AG09319 (cell line): ENCODE measurements at places on chromosomes 3 and 15.

DNA sequence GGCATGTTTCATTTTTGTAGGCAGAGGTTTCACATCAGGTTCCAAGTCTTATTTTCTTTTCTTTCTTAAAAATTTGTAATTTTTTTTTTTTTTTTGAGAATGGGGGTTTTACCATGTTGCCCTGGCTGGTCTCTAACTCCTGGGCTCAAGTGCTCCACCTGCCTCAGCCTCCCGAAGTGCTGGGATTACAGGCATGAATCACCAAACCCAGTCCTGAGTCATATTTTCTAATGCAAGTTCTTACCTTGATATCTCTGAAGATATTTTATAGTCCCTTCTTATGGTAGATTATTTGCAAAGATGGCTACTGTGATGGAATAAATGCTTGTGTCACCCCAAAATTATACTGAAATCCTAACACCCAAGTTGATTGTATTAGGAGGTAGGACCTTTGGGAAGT is 63.8 kb downstream of the SLC9A9 start:
- DNase-seq, result no peak

DNA sequence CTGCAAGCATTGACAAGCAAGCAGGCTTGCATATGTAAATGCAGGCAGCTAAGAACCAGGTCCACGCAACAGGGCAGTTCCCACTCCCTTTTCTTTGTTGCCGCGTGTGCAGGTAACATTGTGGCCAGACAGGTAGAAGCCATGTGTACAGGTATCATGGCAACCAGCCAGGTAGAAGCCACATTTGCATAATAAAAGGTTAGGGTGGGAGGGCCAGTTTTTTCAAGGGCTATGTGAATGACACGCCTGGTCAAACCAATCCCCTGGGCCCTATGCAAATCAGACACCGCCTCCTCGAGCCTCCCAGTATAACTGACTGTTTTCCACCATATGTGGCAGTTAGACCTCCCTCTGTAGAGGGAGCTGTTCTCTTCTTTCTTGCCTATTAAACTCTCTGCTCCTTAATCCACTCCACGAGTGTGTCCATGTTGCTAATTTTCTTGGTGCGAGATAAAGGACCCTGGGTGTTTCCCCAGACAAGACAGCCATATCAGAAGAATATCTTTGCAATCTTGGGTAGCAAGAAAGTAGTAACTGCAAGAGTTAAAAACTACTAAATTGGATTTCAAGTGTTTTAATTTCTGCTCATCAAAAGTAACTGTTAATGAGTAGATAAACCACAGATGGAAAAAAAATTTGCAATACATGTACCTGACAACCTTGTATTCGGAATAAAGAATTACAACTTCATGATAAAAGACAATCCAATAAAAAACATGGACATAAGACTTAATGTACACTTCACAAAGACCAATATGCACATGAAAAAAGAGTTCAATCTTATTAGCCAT is 21.8 kb downstream of the PCOLCE2 start:
- no peak for DNase-seq

DNA sequence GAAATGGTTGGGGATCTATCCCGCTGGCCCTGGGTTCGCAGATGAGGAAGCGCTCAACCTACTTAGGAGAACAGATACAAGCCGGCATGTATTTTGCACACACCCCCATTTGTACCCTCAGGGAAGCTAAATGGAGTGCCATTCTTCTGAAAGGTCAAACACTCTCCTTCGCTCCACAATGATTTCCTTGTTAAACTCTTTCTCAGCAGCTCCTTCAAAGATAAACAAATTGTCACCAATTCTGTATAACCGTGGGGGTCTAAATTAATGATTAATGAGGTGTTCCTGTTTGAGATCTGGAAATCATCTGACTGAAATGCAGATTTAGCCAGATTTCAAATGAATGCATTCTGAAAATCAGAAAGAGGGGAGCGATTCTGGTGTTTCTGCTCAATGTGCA is 124.0 kb downstream of the MEGF11 start:
- no peak for DNase-seq

GRCh38 chr3:107425033-107425432 is 47.8 kb downstream of the CCDC54 start:
- DNase-seq, result no peak

- peak; percentile 39 for DNase-seq
Measured at GRCh38 chr3:59502806-59503205, 453.0 kb upstream of the CFAP20DC start.

GRCh38 chr15:99442252-99442897 is 123.4 kb upstream of the MEF2A start:
- DNase-seq, result peak; percentile 78

DNA sequence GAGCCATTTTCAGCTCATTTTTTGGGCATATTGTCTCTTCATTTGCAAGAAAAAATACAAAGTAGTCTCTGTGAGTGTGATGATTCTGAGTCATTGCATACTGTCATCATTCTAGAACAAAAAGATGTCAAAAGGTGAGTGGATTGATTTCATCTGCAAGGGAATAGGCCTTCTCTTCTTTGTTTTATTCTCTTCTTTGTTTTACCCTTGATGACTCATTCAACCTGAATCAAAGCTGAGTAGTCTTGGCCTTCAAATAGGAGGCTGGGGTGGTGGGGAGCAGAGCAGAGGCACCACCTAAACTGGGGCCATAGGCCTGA is 25.4 kb downstream of the CYP19A1 start:
- DNase-seq, result no peak

- no peak for DNase-seq
Measured at GRCh38 chr3:46442576-46443530, 21.9 kb downstream of the LTF start.

DNA sequence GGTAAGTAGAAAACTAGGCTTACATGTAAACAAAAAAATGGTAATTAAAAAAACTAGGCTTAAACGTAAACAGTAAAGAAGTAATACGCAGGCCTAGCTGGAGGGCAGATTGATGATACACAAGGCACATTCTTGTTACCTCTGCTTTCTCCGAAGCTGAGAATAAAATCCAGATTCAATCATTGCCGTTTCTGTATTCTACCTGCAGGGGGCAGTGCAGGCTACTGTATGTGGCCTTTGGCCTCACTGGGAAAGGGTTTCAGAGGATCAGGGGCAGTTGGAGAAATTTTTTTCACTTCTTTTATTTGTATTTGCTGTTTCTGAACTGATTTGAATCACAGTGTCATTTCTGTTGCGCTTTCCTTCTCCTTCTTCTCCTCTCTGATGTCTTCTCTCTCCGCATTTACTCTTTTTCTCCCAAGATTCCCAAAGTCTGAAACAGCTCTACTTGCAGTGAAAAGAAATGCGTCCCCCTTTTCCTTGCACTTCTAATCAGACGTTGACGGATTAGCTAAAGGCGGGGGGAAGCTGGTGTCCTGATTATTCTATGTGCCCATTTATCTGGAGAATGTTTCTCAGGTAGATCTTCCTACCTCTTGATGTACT is 67.1 kb upstream of the MCTP2 start:
- DNase-seq, result no peak

GRCh38 chr3:47752716-47753115 is 29.0 kb downstream of the SMARCC1 start:
- no peak for DNase-seq

- no peak for DNase-seq
Measured at GRCh38 chr15:96064351-96064756, 266.1 kb upstream of the NR2F2 start.

DNA sequence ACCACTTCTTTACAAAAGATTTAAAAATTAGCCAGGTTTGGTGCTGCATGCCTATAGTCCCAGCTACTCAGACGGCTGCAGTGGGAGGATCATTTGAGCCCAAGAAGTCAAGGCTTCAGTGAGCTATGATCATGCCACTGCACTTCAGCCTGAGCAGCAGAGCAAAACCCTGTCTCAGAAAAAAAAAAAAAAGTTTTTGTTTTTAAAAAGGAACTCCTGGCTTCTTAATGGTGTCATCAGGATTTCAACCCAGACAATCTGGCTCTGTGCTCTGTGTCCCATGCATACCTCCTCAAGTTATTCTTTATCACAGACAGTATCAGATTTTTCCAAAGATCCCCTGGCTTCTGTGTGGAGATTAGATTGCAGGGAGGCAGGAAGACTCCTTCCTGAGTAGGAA is 64.2 kb upstream of the IL12A start:
- DNase-seq, result no peak

- no peak for DNase-seq
Measured at GRCh38 chr15:52082197-52083036, 30.2 kb downstream of the BCL2L10 start.

DNA sequence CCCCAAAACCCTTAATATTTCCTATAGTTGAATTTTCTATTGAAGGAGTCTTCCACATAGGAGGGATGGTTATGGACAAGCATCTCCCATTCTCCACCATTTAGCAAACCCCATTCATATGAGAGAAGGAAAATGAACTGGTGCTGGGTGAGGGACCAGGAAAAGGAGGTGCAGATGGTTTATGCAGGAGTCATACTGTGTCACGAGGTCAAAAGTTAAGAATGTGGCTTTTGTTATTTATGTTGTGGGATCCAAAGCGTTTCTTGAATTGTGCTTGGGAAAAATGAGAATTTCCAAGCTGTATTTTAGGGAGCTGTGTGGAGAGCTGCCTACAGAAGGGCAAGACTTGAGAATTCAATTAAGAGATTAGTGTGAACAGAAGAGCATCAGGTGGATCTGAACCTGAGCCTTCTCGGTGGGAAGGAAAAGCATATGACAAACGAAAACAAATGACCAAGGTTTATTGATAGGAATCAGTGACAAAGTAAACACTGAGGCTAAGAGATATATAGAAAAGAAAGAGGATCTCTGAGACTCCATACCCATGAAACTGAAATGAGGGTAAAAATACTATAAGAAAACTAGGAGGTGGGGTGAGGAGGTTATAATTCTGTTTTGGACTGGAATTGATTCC is 473.3 kb upstream of the NR2F2 start:
- no peak for DNase-seq

DNA sequence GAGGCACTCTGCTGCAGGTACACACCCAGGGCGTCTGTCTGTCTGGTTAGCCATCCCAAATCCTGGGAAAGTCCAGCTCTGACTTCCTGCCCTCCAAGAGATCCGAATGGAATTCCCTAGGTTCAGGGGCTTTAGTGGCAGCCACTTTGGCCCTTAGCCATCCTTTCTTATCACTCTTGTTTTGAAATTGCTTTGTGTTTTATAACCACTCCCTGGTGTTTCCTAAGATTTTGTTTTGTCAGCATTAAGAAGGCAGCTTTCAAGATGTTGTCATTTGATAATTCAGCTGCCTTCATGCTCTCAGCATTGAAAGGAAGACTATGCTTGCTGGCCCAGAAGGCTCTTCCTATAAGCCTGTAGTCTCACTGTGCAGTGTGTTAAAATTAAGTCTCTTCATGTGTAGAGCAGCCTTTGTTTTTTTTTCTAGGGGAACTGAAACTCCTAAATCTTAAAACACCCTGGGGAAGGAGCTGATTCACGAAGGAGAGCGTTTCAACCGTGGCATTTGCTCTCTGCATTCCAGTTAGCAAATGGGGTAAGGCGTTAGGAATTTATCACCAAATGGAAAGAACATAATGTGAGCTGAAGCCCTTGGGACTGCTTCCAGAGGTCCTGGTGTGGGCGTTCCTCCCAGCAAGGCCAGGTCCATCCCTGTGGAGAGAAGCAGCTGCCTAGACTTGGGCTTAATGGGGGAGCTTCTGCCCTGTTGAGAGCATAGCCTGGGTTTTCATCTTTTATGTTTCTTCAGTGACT is 14.2 kb upstream of the CLEC3B start:
- peak; percentile 69 for DNase-seq

DNA sequence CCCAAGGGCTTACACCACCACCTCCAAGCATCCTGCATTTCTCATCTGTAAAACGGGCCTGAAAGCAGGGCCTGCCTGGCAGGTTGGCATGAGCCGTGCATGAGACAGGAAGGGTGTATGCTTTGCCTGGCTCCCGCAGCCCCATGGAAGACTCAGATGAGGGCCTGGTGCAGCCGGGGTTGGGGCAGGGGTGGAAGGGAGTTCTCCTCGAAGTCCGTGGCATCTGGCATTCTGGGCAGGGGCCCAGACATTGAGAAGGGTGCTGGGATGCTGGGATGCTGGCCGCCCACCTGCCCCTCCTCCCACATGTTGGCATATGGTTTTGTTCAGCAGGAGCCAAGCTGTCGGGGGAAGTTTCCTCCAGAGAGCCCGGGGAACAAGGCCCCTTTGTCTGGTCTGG is 13.0 kb upstream of the FBLN2 start:
- no peak for DNase-seq
